ENCODE measurements at places on chromosomes 4 and X.
A peak's percentile ranks its signal among the peaks of the same experiment; 100 is the strongest.

DNA sequence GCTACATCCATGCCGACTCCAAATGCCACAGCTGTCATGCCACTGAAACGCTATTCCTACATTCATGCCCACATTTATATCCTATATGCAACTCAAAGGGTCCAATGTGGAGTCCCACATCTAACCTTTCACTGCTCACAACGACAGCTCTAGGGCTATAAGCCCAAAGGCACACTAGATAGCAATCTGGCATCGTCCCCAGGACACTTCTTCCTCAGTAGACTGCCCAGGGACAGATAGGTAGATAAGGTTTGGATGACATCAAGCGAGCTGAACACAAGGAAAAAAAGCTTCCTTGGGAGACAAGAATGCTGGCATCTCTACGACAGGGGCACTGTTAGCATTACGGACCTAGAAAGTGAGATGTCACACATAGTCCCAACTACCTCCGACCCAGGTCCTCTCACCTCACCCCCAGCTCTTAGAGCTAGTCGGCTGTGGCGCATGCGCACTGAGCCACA, 685 bp downstream of the RAB9B start:
- no peak for DNase-seq

DNA sequence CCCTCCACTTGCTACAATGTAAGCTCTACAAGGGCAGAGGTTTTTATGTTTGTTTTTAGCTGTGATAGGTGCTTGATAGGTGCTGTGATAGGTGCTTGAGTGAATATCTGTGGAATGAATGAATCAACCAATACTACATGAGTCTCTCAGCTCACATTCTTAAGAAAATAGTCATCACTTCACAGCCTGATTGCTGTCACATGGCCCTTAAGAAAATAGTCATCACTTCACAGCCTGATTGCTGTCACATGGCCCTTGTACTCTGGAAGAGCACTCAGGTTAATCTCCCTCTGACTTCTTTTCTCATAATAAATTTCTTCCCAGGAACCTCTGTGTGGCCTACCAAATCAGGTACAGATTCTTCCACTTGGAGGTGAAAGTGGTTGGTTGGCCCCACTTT, 335.2 kb downstream of the TENM3 start:
- DNase-seq: no peak

- DNase-seq: no peak
Measured at GRCh38 chr4:122000849-122001248, 49.0 kb upstream of the TRPC3 start.

DNA sequence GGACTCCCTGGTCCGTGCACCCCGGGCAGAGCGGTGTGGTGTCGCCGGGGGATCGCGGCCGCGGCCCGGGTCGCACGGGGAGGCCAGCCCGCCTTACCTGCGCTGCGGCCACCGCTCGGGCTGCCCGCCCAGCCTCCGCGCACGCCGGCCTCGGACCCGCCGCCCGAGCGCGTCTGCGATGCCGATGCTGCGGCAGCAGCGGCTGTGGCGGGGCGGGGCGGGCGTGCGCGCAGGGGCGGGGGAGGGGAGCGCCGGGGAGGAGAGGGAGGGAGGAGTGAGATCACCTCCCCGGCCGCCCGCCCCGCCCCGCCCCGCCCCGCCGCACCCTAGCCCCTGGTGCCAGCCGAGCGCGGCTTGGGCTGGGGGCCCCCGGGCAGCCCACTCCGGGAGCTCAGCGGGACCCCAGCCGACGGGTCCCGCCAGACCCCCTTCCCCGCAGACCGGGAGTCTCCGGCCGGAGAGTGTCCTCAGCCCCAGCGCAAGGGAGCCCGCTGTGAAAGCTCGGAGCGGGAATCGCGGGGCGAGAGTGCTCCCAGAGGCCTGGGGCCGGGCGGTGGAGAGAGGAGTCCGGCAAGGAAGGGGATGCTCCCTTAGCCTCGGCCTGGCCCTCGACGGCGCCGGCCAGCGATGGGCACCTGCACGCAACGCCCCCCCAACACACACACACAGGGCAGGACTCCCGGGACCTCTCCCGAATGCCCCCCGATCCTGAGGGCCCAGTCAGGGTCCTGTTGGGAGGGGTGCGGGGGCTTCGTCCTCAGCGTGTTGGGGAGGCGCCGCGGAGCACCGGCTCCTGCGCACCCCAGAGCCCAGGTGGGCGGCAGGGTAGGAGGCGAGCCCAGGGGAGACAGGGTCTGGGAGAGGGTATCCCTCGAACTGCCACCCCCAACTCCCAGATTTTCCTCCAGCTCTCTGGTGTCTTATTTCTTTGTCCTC, at the start of gene L1CAM:
L1CAM (minus strand) TSS at position 206 of the 936 bp plus-strand sequence. CDS start 10,337 bp downstream, outside the sequence.
- no peak for DNase-seq

DNA sequence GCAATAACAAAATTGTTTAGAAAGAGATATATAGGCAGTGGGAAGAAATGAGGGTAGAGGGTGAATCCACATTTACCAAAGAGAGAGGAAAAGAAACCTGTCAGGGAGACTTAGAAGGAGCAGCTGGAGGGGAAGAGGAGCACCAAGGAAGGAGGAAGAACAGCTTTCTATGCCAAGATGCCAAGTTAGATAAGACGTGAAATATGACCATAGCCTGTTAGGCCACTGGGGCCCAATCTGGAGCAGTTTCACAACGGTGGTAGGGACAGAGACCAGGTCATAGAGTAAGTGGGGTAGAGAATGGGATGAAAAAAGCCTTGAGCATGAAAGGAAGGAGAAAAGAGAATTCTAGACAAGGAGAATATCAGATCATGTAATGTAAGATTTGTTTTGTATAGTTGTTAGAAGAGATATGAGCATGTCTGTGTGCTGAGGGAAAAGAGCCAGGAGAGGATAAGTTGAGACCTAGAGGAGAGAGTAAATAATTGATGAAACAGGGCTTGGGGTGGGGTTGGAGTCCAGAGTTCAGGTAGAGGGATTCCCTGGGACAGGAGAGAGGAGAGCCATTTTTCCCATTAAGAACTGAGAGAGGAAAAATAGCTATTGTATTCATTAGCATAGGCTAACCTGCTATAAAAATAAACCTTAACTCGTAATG, 4.4 kb upstream of the SOWAHB start:
- DNase-seq: no peak

DNA sequence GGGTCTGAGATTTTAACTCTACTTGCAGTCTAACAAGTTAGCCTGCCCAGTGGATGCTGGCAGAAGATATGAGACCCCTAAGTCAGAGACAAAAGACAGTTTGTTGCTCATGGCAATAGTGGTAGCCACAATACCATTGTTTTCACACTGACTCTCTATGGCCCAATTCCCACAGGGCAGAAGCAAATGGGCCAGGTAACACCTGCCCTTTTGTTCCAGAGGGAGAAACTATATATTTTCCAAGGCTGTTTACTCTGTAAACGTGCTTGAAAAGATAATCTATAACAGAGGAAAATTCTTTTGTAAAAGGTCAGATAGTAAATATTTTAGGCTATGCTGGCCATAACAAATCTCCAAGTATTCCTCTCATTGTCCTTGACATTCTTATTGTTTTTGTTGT, 57.2 kb upstream of the NPNT start:
- DNase-seq: no peak

DNA sequence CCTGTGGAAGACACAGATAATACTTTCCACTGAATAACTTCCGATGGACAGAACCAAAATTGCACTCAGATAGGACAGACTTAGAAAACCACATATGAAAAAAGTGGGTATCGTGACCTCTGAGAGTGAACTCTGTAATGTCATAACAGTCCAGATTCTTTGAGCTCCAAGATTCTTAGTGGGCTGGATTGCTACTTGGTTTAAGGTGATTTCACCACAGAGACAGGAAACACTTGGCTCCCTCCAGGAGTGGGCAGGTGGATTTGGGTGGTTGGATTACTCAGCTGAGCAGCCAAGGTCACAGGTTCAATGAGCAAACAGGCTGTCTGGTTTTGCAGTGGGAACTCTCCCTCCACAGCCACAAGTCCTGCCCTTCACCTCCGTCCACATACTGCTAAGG, 126.0 kb downstream of the AFAP1 start:
- DNase-seq: no peak

DNA sequence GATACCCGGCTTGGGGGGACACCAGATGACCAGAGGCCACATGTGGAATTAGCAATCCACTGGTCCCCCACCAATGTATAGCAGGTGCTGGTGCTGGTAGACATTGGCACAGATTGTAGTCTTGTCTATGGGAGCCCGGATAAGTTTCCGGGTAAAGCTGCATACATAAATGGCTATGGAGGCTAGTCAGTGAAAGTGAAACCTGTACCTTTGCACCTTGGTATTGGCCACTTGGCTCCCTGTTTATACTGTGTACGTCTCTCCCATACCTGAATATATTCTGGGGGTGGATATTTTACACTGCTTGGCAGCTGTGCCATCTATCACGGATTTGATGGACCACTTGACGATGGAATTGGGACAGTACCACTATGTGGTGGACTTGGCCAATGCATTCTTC, 5.6 kb upstream of the TIGD2 start:
- no peak for DNase-seq

GRCh38 chr4:140756319-140757231, at the start of gene TBC1D9:
Gene TBC1D9, minus strand, starts transcription at chr4:140756385. Its CDS starts 340 bp downstream, at chr4:140756045.
- DNase-seq: no peak

GRCh38 chrX:40099055-40099958, 1.5 kb upstream of the BCOR start:
- DNase-seq: peak; percentile 33

DNA sequence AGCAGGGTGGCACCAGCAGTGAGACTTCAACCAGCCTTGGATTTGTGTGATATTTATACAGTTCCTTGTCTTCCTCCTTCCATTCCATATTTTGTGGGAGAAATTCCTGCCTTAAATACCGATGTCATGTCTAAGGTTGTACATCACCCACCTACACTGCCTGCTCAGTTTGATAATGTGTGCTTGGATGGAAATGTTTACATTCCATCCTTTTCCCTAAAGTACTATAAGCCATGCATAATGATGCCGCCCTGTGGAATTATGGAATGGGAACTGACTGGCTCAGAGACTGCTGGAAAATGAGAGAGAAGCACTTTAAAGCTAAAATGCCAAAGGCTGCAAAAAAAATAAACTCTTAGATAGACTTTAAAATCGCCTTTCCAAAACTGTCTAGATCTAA, 11.3 kb upstream of the GLUD2 start:
- DNase-seq: no peak

- no peak for DNase-seq
Measured at GRCh38 chrX:78945186-78945912, at the start of gene P2RY10. Gene P2RY10, plus strand, starts transcription at chrX:78945391. Its CDS starts 15,130 bp downstream, at chrX:78960521.

GRCh38 chr4:159238631-159239030, 135.8 kb downstream of the RAPGEF2 start:
- no peak for DNase-seq

DNA sequence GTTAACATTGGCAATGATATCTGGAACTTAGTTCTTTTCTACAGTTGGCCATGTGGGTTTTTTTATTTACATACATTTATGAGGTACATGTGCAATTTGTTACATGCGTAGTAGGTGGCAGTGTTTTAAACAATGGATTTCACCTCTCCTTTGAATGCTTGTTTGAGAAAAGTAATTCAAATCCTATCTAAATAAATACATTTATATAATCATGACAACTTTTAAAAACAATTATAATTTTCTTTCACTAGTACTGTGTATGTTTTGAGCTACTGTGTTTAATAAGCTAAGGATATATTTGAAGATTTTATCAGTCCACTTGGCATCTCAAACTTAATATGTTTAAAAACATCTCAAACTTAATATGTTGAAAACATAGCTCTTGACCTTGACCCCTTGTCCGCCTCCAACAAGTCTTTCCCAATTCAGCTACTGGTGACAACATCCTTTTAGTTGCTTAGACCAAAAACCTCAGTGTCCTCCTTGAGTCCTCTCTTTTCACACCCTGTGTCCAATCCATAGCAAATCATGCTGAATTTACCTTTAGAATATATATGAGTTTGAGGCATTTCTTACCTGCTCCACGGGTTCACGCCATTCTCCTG, 14.5 kb downstream of the GUCY1B1 start:
- DNase-seq: no peak

DNA sequence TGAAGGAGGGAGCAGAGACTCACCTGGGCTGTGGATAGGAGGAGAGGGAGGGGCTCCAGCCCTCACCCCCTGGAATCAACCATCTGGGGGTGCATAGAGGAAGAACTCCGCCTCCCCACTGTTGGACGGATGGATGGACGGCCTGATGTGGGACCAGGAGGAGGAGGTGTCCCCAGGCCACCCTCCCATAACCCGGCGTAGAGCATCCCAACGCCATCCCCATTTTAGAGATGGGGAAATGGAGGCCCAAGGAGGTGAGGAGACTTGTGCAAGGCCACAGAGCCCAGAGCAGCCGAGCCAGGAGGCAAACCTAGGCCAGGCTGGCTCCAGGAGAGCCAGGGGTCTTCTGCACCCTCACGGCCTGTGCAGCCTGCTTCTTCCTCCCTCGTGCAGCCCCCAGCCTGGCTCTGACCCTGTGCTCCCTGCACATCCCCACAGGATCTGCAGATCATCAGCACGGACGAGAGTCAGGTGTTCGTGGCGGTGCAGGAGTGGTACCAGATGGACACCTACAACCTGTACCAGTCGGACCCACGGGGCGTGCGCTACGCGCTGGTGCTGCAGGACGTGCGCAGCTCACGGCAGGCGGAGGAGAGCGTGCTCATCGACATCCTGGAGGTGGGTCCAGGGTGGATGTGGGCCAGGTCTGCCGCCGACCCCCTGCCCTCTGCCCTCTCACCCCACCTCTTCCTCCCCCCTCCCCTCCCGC, 241.0 kb upstream of the PSAPL1 start:
- no peak for DNase-seq

DNA sequence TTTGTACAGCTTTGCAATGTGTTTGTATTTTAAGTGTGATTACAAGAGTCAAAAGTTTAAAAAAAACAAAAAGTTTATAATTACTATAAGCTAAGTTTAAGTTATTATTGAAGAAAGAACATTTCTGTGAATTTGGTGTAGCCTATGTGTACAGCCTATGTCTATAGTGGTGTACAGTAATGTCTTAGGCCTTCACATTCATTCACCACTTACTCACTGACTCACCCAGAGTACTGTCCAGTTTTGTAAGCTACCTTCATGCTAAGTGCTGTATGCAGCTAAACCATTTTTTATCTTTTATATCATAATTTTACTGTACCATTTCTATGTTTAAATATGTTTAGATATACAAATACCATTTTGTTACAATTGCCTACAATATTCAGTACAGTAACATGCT, 182.3 kb downstream of the RPA4 start:
- no peak for DNase-seq

DNA sequence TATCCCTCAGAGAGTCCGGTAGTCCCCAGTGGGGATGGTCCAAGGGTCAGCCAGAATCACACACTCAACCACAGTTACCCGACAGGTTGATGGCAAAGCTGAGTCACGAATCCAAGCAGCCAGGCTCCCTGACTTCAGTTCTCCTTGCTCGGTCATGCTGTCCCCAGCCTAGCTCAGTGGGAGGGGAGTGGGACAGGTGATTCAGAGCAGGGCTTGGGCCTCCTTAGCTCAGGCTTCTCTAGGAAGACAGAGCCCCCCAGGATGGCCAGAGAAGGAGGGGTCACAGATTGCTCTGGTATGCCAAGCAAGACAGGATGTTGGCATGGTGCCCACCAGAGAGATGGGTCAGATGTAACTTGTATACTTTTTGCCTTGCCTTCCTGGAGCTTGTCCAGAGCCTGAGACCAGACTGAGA, 66.5 kb downstream of the EFNB1 start:
- no peak for DNase-seq

DNA sequence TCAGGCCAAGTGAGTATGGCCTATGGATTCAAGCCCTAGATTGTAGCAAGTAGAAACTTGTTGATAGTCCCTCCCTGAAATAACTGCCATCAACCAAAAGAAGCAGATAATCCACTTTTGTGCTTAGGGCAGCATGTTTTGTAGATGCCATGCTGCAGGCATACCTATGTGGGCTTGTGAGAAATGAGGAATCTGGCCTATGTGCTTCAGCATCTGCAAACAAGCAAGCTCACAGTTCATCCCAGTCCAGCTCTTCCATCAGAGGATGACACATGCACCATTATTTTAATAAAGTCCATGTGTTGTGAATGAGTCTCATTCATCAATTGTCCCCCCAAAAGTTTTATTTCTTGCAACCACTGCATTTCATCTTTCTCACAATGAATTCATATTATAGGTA, 421.9 kb upstream of the DIPK2B start:
- DNase-seq: no peak

Measured in activated CD4-positive, alpha-beta T cell treated with anti-CD3 and anti-CD28 coated beads for 1 hour (primary cell).